Stimulated activated CD8-positive, alpha-beta memory T cell treated with anti-CD3 and anti-CD28 coated beads, Interleukin-2, amount 100 ng/mL, for 1 hour (primary cell): ENCODE measurements at places on chromosomes 1 and 21.

GRCh38 chr1:188463919-188464318 is 1635.2 kb downstream of the PLA2G4A start:
- DNase-seq = no peak

DNA sequence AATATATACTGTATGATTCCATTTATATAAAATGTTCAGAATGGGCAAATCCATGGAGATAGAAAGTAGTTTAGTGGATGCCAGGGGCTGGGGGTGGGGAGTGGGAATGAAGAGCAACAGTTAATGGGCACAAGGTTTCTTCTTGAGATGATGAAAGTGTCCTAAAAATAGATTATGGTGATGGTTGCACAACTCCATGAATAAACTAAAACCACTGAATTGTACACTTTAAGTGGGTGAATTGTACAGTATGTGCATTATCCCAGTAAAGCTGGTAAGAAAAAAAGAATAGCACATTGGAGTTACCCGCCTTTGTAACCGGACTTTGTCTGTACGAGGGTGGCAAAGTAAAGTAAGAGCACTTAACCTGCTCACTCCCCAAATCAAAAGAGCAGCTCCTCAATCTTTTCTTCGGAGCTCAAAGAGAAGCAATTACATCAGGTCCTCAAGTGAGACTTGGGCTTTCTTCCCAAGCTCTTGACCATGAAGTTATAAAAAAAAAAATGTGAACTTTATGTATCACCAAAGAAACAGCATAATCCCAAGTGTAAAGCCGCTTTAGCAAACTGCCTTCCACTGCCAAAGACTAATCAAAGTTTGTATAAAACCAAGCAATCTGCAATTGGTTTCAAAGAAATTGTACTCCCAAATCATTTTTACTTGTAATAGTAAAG is 32.1 kb downstream of the ALDH9A1 start:
- no peak for DNase-seq

- DNase-seq = no peak
Measured at GRCh38 chr1:233045588-233045987, 95.2 kb downstream of the NTPCR start.

- peak; percentile 11 for DNase-seq
Measured at GRCh38 chr1:172089768-172090510, 248.6 kb downstream of the DNM3 start.

DNA sequence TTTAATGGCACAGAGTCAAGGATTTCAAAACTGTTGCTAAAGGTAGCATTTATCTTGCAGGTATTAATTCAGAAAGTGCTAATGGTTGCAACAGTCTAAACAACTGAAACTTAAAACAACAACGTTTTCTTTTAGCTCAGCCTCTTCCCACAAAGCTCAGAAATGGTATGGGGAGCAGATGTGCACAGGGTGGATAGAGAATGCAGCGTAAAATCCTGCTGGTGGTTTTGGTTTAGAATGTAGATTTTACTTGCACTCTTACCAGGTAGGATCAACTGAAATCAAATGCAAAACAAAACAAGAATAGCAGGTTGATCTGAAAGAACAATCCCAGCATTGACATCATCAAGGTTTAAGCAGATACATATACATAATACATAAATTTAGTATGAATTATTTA is 3.8 kb upstream of the LRRC8C start:
- DNase-seq = no peak

GRCh38 chr1:204684206-204684570 is 1.4 kb downstream of the LRRN2 start:
- DNase-seq = no peak

DNA sequence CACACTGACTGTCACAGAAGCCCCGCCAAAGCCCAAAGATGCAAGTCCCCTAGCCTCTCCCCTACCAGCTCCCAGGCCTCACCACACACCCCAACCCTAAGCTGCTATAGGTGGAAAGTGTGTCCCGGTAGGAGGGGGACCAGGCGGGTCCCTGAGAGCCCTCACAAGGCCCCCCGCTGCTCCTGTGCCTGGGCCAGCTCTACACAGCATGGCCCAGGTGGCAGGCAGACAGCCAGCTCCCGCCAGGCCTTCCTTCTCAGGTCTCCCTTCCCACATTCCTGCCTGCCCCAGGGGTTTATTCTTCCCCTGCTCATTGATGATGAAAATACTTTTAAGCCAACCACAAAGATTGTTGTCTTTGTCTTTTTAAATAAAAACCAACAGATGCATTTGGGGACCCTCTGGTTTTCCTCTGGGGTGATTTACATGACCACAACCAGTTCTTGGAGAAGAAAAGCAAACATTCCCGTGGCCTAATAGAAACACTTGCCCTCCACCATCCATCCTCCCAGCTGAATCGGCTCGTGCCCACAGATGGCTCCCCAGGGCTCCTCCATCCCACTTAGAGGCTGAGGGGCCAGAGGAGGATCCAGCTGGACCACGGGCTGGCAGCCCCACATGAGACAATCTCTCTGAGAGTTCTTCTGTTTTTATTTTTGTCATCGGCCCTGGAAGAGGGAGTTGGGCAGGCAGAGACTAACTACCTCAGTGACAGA is 93.1 kb downstream of the DMRTB1 start:
- no peak for DNase-seq

DNA sequence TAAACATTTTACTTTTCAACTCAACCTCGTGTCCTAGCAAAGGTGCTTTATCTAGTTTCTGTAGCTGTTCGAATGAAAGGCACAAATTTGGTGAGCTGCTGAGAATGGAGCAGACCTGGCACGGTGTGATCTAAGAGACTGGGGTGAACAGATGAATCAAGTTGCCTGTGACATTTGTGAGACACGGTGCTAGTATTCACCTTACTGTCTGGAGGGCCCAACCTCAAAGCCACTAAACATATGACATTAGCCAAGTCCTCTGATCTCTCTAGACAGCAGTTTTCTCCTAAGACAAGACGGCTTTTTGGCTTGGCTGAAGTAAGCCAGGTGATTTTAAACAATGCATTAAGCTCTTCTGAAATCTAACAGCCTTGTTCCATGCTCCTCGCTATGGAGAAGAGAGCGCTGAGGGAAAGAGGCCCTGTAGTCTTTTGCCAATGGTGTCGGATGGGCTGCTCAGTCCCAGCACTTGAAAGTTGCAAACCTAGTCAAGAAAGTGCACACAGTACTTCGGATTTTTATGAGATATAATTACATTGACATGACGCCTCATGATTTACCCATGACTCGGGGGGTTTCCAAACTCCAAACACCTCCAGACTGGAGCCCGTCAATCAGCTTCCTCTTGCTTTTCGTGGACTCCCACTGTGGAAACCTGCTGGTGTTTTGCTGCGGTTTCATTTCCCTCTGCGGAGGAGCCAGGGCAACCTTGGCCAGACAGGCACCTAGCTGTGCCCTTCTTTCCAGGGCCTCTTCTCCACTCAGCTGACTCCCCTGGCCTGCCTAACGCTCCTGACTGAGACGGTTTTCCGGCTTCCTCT is 794 bp upstream of the TOR3A start:
- DNase-seq = no peak

DNA sequence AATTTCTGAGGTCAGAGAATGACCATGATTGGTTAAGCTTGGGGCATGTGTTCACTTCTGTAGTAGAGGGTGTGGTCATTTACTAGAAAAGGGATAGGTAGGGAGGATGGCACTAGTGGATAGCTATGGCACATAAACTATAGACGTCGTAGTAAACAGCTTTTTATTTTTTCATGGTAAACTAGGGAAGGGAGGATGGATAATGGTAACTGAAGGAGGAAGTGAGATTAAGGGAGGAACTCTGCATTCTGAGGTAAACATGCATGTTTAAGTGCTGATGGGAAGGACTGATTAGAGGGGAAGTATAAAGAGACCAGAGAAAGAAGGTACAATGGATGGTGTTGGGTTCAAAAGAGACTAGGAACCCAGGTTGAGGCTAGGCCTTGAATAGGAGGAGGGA is 26.9 kb downstream of the PTGS2 start:
- no peak for DNase-seq

DNA sequence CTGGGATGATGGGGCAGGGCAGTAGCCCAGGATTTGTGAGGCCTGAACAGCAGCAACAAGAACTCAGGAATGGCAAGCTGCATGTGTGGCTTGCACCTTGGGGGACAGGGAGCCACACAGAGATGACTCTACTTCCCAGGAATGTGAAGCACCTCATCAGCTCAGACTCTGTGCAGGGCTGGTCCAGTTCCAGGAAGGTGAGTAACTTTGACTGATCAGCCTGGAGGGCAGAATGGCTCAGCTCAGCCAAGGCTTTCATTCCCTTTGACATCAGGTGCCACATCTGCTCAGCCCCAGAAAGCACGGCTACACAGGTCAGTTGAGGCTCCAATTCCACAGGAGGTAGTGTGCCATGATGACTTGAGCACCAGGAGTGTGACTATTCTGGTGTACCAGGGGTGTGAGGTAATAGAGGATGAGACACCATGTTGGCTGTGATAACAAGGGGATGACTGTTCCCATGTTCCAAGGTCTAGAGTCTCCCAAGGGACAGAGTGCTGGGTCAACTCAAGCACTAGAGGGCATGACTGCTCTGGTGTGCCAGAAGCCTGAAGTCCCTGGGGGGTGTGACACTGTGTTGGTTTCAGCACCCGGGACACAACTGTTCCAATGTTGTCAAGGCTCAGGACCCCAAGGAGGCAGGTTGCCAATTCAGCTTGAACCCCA is 625.8 kb upstream of the ADGRL2 start:
- no peak for DNase-seq

DNA sequence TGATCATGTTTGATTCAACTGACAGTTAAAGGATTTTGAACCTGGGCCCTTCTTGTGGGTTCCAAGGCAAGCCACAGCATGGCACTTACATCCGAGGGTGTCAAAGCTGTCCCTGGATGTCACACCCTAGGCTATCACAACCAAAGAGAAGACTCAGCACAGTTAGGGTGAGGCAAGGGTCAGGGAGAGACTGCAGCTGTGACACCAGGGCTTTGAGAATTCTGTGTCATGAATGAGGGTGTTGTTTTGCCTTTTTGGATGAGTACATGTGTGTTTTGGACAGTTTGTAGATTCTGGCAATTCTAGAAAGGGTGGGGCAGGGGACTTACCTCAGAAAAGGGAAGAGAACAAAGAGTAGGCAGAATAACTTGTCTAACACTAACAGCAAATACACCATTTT is 37.8 kb upstream of the ZNF326 start:
- no peak for DNase-seq

DNA sequence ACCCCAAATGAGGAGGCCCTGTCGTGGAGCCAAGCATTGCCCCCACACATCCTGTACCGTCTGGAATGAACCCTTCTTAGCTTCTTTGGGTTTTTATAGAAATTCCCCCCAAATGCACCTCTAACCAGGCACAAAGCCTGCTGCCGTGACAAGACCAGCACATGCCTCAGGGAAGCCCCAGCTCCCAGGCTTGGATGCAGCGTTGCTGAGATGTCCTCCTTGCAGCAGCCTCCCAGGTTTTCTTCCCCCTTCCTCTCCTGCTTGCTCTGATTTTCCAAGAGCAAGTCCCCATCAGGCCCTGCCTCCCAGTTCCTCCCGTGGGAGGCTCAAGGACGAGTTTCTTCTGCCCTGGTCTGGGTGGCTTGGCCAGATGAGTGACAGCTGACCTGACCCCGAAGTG is 119.0 kb upstream of the VAMP3 start:
- no peak for DNase-seq

GRCh38 chr1:107110326-107110725 is 30.5 kb upstream of the NTNG1 start:
- DNase-seq = no peak

DNA sequence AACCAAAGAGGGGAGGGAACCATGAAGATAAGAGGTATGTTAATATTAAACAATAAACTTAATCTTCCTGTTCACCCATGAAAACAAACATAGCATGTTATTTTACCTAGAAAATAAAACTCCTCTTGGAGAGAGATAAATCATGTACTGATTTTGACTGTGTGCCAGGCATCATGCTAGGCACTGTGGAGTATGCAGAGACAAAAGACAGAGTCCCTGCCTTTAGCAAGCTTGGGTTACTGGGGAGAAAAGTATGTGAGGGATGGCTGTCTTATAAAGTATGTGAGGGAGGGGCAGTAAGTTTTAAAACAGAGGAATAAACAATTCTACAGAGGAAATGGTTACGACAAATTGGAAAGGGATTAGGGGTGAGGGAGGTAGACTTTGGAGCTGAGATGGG is 129.5 kb upstream of the BEND5 start:
- DNase-seq = no peak

GRCh38 chr1:8384577-8384976 is 66.7 kb downstream of the SLC45A1 start:
- DNase-seq = no peak

- no peak for DNase-seq
Measured at GRCh38 chr1:232568331-232568852, 61.5 kb downstream of the SIPA1L2 start.

GRCh38 chr21:46092811-46093667 is 4.9 kb upstream of the COL6A2 start:
- DNase-seq = no peak

DNA sequence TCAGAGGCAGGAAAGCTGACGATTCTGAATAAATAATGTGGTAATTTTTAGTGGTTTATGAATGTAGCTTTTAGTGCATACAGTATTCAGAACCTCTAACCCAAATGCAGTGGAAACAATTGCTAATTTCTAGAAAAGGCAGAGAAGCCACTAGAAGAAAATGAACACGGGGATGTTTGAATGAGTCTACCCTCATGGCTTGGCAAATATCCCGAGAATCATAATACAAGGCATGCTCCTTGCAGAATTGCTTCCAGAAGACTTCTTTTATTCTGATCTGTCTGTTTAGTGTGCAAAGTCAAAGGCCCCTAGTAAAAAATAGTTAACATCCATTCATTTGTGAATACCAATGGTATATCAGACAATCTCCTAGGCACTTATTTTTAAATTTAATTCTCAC is 246.8 kb downstream of the LMO4 start:
- no peak for DNase-seq
